Esophagus squamous epithelium (tissue), 5 donors: ENCODE measurements at places on chromosomes 7 and 10.

- no peak overlapping the region for H3K27ac ChIP-seq
- DNase-seq = no peak
- H3K27me3 ChIP-seq = no peaks in the 10 kb centered on the region
- H3K36me3 ChIP-seq = no peaks in the 10 kb centered on the region
- no peak overlapping the region for H3K4me3 ChIP-seq
Measured at GRCh38 chr10:105793071-105793470, 1152.0 kb downstream of the SORCS3 start.

GRCh38 chr10:28970231-28970630 lies 292.9 kb downstream of the BAMBI start:
- no peaks in the 10 kb centered on the region for H3K27me3 ChIP-seq
- DNase-seq = no peak
- H3K36me3 ChIP-seq = no peaks in the 10 kb centered on the region
- H3K4me3 ChIP-seq = no peak overlapping the region

DNA sequence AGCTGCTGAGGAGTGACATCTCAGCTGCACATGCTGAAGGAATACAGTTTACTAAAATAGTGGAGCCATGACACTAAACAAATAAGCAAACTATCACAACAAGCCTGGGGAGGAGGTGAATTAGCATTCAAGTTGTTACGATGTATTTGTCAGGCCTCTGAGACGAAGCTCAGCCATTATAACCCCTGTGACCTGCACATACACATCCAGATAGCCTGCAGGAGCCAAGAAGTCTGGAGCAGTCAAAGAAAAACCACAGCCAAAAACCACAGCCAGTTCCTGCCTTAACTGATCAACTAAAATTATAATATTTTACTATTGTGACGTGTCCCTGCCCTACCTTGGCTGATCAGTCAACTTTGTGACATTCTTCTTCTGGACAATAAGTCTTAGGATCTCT lies 68.6 kb downstream of the NSUN6 start:
- H3K4me3 ChIP-seq = no peak overlapping the region
- H3K36me3 ChIP-seq = peaks cover 4% of the 10 kb centered on the region
- DNase-seq = no peak
- H3K27me3 ChIP-seq = no peaks in the 10 kb centered on the region
- H3K4me1 ChIP-seq = no peaks in the 10 kb centered on the region

DNA sequence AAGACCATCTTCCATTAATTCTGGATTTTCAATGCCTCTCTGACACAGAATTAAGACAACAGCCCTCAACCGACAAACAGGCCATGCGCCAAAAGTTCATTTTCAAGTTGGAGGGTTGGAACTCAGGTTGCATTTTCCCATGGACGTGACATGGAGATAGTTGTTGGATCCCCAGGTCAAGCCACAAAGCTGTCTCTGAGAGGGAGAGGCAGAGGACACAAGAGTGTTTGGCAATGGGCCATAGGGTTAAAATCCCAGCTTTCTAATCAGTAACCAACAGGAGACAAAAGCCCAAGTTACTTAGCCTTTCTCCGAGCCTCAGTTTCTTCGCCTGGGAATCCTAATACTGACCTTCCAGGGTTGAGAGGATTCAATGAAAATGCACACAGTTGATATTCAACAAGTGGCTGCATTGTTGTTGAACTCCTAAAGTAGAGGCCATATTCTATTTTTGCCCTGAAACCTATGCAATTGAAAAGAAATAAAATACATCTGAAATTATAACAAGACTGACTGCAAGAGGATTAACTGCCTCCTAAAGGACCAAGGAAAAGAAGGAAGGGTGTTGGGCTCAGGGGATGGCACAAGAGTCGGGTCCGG lies 44.3 kb downstream of the SORBS1 start:
- no peak overlapping the region for H3K4me3 ChIP-seq
- no peaks in the 10 kb centered on the region for H3K27me3 ChIP-seq
- H3K36me3 ChIP-seq = no peaks in the 10 kb centered on the region

DNA sequence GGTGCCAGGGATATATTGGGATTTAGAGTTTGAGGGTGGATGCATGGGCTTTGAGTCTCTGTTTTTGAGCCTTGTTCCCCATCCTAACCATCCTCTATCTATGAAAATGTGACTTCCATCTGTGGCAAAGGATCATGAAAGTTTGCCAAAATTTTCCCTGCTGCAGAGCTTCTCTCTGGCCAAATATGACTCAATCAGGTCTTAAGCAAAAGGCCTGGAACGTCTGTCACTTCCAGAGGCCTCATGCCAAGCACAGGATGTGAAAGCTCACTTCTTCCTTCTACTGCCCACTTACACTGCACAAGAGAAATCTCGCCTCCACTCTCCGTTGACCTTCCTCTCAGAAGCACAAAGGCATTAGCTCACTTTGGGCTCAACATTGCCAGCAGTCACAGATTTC lies 696.9 kb upstream of the NRP1 start:
- no peaks in the 10 kb centered on the region for H3K36me3 ChIP-seq
- no peak for DNase-seq
- H3K4me3 ChIP-seq = no peak overlapping the region
- H3K27me3 ChIP-seq = no peaks in the 10 kb centered on the region

- H3K36me3 ChIP-seq = no peaks in the 10 kb centered on the region
- H3K4me1 ChIP-seq = no peaks in the 10 kb centered on the region
- no peak overlapping the region for H3K4me3 ChIP-seq
- DNase-seq = no peak
- no peaks in the 10 kb centered on the region for H3K27me3 ChIP-seq
Measured at GRCh38 chr10:109025172-109025571, 898.1 kb downstream of the XPNPEP1 start.

GRCh38 chr10:74677951-74678350 lies 148.4 kb upstream of the KAT6B start:
- H3K27ac ChIP-seq = no peak overlapping the region
- peaks cover 23% of the 10 kb centered on the region for H3K36me3 ChIP-seq
- no peaks in the 10 kb centered on the region for H3K27me3 ChIP-seq

DNA sequence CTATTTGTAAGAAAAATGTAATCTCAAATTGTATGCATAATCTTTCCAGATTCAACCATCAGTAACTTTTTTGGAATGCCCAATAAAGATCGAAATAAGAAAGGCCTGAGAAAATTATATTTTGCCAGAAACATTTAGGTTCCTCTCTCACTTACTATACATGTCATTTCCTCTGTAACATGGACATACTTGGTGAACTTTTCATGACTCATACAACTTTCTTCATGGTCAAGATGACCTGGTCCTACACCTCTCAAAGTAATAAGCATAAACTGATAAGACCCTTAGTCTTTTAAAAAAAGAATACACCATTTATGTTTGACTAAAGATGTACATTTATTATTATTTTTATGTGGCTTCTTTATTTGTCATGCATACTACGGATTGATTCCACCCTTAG lies 125.3 kb downstream of the REEP3 start:
- DNase-seq = no peak
- no peaks in the 10 kb centered on the region for H3K36me3 ChIP-seq
- H3K4me1 ChIP-seq = no peaks in the 10 kb centered on the region
- H3K27me3 ChIP-seq = no peaks in the 10 kb centered on the region
- no peak overlapping the region for H3K4me3 ChIP-seq

GRCh38 chr7:128963327-128963757 lies 25.6 kb downstream of the IRF5 start:
- H3K27ac ChIP-seq = peak overlapping the region; percentile 54
- no peak for DNase-seq
- H3K4me1 ChIP-seq = peaks cover 49% of the 10 kb centered on the region
- no peak overlapping the region for H3K4me3 ChIP-seq

- H3K27me3 ChIP-seq = no peaks in the 10 kb centered on the region
- no peak for DNase-seq
- H3K4me1 ChIP-seq = no peaks in the 10 kb centered on the region
- H3K27ac ChIP-seq = no peak overlapping the region
- no peaks in the 10 kb centered on the region for H3K36me3 ChIP-seq
- H3K4me3 ChIP-seq = no peak overlapping the region
Measured at GRCh38 chr10:79054203-79055099, 14.3 kb upstream of the ZMIZ1 start.

DNA sequence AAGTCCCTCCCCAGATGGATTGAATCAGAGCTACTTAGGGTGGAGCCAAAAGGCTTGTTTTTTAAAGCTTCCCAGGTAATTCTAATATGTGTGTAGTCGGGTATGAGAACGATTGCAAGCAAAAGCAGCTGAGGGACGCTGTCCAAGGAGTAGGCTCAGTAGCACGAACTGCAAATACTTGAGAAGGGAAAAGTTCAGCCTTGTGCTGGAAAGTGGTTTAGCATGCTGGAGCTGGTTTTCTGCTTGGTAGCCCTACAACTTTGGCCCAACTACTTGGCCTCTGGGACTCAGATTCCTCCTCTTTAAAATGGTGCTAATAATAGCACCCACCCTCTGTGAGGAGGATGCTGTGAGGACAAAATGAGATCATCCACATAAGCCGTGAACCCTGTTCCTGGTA lies 76.2 kb downstream of the AHR start:
- H3K27me3 ChIP-seq = no peaks in the 10 kb centered on the region
- DNase-seq = no peak
- H3K4me3 ChIP-seq = no peak overlapping the region
- H3K27ac ChIP-seq = no peak overlapping the region
- H3K4me1 ChIP-seq = peaks cover 3% of the 10 kb centered on the region
- no peaks in the 10 kb centered on the region for H3K36me3 ChIP-seq

DNA sequence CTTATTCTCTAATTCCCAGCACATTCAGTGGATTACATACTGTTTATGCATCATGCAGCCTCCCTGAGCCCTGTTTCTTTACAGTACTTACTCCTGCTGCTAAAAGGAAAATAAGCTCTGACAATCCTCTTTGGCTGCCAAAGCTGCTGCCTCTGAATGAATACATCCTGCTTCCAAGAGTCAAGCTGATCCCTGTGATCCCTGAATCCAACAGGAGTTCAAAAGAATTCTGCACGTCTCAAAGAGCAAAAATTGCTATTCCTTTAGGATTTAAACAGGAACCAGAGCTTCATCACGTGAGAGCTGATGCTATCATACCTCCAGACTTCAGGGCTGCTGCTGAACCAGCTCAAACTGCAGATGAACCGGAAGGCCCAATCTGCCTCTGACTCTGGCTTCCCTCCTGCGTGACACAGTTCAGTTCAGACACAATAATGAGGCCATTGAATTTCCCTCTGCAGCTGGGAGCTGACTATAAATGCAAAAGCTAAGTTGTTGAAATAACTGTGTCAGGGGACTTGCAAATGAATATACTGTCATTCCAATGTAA lies 851.0 kb upstream of the PHF14 start:
- no peak overlapping the region for H3K27ac ChIP-seq
- no peaks in the 10 kb centered on the region for H3K4me1 ChIP-seq
- H3K36me3 ChIP-seq = no peaks in the 10 kb centered on the region
- H3K4me3 ChIP-seq = no peak overlapping the region

DNA sequence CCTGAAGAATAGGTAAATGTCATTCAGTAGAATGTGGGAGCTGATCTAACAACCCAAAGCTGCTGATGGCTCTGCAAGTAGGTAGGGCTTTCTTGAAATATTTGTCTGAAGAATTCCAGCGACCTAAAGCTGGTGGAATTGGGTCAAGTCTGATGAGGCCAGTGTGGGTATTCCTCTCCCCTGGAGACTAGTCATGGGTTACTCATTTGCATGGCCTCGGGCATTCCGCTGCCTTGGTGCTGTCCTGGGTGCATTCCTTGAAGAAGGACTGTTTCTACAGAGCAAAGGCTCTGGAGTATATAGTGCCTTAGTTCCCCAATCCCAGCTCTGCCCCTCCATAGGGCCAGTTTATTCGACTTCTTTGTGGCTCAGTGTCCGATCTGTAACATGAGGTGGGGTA lies 19.2 kb downstream of the PDK4 start:
- H3K27ac ChIP-seq = no peak overlapping the region
- DNase-seq = no peak
- H3K4me3 ChIP-seq = no peak overlapping the region
- H3K27me3 ChIP-seq = no peaks in the 10 kb centered on the region

GRCh38 chr10:14116021-14116420 lies 214.7 kb downstream of the FRMD4A start:
- no peak overlapping the region for H3K27ac ChIP-seq
- no peaks in the 10 kb centered on the region for H3K36me3 ChIP-seq
- H3K27me3 ChIP-seq = no peaks in the 10 kb centered on the region
- H3K4me1 ChIP-seq = no peaks in the 10 kb centered on the region
- DNase-seq = no peak

DNA sequence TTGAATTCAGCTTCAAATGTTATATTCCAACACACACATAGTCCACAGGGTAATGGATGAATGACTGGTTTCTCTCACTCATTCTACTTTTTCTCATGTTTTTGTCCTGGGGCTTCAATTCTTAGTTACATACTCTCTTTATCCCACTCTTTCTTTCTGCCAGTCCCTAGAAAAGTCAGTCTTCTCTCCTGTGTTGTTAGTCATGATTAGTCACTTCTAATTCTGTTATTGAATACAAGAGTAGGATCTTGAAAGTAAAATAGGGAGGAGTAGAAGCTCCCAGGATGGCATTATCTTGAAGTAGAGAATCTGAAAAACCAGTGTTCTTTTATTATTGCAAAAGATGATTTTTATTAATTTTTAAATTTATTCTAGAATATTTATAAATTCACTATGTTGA lies 45.5 kb upstream of the CALCR start:
- no peak for DNase-seq
- no peaks in the 10 kb centered on the region for H3K27me3 ChIP-seq

DNA sequence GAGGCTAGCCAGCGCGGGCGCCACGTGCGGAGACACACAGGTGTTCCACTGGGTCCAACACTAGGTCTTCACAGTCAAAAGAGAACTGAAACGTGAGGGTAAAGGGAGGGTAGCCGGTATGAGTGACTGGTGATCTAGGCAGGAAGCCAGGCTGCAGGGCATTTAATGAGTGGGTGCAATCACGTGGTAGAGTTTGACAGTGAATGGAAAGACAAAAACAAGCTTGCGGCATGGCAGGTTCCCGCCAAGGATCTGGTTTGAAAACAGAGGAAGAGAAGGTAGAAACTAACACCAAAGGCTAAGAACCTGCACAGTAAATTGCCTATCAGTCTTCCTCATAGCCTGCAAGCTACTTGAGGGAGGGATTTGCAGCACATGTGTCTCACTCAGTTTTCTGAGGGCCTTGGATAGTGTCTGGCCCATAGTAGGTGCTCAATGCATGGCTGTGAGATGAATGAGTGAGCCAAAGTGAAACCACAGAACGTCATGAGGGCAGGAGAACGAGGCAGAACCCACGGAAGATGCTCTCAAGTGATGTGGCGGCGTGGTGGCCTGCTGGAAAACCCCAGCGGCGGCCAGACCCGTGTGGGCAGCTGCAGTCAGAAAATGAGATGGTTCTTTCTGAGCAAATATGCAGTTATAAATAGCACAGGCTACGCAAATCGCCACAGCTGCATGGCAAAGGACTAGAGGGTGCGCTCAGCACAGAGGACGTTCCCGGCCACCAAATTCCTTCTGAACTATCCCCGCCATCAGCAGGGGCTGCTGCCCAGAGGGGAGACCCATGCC lies 183.6 kb upstream of the NFE2L3 start:
- no peaks in the 10 kb centered on the region for H3K4me1 ChIP-seq
- no peak overlapping the region for H3K4me3 ChIP-seq
- H3K36me3 ChIP-seq = no peaks in the 10 kb centered on the region

- no peaks in the 10 kb centered on the region for H3K36me3 ChIP-seq
- peaks cover 3% of the 10 kb centered on the region for H3K27me3 ChIP-seq
- H3K4me1 ChIP-seq = no peaks in the 10 kb centered on the region
Measured at GRCh38 chr7:95304990-95305389, 19.3 kb downstream of the PON1 start.
